CD8-positive, alpha-beta memory T cell (primary cell): ENCODE measurements at places on chromosomes 7 and 10.

- no peak for DNase-seq
These were observed 257.9 kb downstream of the PRPF18 start for GRCh38 chr10:13844651-13845050.

DNA sequence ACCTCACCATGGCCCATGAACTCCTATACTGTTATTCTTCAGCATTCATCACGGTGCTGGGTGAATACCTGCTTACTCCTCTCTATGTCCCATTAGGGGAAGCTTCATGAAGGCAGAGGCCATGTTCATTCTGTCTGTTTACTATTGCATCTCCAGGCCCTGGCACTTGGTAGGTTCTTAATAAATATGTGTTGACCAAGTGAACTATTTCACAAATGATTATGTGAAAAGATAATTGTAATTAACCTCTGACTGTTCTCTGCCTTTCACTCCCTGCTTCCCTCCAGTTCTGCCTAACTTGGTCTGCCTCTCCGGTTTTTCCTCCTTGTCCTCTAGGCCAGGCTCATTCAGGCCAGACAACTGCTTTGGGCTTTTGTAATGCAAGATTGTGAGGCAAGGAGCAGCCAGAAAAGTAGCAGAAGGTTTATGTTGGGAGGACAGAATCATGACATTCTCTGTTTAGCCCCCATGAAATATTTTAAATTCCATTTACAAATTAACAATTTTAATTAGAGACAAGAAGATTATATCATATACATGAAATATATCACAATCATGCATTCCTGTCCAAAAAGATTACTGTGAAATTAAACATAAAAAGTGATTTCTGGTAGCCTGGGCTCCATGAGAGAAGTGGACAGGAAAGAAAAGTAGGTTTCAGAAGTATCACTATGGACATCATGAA lies 42.1 kb upstream of the PLXNA4 start:
- DNase-seq: no peak

DNA sequence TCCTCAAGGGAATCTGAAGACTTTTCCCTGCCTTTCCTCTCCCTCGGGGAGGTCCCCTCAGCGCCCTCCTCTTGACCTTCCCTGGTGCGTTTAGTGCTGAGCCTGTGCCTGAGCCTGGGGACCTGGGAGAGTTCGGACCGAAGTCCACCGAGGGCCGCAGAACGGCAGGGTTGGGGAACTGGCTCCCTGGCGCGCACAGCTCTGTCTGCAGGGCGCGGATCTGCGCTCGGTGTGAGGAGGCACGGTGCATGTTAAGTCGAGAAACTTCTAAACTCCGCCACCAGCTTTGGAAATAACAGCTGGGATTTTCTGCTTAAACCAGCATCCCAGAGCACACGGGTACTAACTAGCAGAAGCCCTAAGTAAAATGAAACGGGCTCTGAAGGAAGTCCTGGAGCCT lies 44.2 kb upstream of the SLC29A4 start:
- no peak for DNase-seq

GRCh38 chr10:58894929-58895328 lies 281.5 kb upstream of the PHYHIPL start:
- no peak for DNase-seq

- no peak for DNase-seq
These were observed 46.2 kb upstream of the ZNF716 start for GRCh38 chr7:57403601-57404342.

DNA sequence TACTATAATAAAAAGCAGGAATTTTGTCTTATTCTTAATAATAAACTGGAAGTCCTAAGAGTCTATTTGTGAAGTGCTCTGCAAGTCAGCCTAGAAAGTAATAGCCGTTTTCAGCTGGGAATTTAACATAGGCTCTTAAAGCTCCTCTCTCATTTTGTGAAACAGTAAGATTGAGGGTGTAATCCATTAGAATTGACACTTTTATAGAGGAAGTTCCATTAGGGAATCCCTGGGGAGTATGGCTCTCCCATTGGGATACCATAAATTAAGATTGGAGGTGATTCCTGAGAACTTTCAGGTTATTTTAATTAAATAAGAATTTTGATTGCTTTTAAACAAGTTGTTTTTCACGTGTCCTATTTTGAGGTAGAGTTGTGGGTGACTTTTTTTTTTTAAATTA lies 68.0 kb downstream of the EXOC4 start:
- no peak for DNase-seq

DNA sequence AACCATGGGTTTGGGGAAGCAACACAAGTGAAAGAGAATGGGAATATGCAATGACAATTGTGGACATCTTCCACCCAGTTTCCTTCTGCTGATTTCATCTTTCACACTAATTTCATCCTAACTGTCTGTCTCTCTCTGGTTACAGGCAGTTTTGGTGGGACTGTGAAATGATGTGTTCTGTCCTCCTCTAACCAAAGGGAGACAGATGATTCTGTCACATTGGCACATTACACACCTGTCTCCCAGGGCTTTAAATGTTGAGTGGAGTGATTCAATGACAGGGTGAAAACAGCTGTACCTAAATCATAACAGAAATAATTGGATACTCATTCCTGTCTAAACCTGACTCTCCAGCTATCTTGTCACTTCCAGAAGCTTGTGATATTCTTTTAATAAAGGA lies 60.0 kb downstream of the DGKB start:
- DNase-seq: no peak

DNA sequence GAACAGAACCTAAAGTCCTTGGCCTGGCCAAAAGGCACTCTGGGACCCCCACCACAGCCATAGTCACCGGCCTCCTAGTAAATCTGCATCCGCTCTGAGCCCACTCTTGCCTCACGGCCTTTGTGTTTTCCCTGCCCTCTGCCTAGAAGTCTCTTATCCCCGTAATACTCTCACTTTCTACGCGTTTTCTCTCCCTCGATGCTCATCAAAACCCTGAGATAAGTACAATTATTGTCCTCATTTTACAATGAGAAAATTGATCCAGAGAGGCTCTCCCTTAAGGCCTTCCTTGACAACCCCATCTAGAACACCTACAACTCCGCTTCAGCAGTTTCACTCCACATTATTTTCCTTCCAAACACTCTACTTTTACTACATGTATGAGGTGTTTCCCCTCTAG lies 1.5 kb upstream of the SFXN4 start:
- DNase-seq: no peak

DNA sequence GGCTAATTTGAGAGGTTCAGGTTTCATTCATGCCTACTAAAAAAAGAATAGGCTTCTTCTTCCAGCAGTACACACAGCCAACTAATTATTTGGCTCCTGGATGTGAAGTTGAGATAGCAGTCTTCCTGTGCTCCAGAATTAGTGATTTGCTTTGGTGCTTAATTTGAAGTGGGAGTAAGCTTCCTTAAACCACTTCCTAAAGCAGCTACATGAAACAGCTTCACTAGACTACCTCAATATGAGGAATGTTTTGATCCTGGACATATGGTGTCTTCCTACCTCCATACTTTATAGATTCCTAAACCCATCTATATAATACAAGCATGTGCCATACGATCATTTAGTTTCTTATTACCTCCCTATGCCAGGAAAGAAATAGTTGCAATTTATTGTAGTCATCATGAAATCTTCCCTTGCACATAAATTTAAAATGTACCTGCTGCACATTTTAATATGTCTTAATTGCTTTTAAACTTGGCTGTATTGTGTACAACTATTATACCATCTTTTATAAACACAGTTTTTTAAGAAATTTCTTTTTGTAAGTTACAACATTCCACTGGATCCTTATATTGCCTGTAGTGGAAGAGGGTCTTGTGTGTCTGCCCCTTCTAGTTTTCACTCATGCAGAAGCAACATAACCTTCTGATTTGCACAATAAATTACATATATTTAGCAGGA lies 8.6 kb downstream of the VIM start:
- no peak for DNase-seq

DNA sequence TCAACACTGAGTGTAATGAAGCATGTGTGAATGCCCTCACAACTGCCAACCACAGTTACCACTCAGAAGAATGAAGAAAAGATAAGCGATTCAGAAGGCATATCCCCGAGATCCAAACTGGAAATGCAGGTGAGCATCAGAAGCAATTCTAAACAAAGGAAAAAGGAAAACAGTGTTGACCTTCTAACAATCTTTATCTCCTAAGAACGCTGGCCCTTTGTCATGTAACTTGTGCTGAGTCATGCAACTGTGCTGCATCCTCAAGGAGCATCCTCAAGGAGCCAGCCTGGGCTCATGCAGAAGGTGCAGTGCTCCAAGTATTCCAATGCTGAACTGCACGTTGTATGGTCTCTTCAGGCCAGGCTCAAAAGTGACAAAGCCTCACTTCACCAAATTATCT lies 30.6 kb downstream of the SEC61G start:
- DNase-seq: no peak

DNA sequence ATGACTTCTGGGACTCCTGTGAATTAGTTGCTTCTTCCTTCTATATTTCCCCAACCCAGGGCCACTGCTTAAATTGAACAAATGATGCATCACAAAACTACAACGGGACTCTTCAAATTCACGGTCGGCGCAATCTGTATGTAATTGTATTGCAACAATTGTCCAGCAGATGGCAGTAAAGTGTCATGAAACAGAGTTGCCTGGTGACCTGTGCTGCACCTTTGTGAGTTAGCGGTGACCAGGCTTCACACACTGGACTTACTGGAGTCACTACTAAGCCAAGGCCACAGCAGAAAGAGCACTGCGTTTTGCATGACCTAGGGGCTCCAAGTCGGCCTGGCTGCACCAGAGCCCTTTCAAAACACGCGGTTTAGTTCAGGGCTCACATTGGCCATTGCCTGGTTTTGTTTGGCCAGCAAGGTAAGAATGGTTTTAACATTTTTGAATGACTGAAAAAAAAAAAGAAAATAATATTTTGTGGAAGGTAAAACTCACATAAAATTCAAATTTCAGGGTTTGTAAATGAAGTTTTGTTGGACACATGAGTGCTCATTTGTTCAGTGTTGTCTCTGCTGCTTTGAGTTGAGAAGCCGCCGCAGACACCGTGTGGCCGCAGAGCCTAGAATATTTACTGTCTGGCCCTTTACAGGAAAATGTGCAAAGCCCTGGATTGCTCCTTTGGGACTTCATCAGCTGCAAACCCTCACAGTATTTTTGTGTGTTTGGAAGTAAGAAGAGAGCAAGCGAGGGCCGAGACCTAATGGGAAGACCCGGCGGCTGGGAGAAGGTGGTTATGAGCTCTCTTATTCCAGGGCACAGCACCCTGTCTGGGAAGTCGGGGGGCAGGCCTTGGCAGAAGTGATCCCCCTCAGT lies 23.2 kb upstream of the ZNF32 start:
- DNase-seq: peak; percentile 50

DNA sequence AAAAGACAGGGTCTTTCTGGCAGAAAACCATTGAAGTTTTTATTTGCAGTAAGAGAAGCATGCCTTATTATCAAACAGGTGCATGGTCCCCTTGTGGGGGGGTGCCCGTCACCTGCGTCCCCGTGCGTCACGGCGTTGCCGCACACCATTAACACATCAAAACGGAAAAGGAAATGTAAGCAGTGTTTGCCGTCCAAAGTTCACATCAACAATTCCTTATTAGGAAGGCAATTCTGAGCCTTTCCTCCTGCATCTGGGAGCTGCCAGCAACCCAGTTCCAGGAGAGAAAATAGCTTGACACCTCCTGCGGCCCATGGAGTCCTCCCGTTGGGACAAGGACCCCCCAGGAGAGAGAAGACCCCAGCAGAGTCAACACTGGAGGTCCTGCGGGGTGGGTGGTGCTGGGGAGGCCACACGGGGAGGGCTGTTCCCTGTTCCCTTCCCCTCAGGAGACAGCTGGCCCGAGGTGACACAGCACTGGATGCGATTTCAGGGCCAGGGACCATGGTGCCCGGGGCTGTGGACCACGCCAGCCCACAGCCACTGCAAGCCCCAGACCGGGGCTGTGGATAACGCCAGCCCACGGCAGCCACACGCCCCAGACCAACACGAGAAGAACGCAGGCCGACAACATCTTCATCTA lies 39.5 kb downstream of the DIP2C start:
- DNase-seq: no peak

GRCh38 chr7:30159698-30160143 lies 24.9 kb downstream of the MTURN start:
- DNase-seq: no peak

DNA sequence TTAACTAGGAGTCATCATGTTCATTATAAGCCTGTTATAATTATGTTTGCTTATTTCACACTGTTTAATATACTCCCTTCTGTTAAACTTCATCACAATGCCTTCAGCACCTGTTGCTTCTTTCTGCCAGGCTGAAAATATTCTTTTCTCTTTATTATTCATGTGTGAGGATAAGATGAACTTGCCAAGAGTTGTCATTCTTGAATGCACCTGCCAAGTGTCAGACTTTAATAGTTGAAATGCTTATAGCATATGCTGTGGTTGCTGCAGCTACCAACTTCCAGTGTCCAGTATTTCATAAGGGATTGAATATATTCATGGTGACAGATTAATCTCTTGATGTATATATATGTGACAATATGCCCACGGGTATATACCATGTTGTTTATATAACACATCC lies 339.2 kb upstream of the MEOX2 start:
- DNase-seq: no peak

- peak; percentile 48 for DNase-seq
These were observed 121.9 kb downstream of the PTPRZ1 start for GRCh38 chr7:121994625-121995410.

GRCh38 chr7:36215457-36215765 lies 62.4 kb downstream of the EEPD1 start:
- DNase-seq: no peak

DNA sequence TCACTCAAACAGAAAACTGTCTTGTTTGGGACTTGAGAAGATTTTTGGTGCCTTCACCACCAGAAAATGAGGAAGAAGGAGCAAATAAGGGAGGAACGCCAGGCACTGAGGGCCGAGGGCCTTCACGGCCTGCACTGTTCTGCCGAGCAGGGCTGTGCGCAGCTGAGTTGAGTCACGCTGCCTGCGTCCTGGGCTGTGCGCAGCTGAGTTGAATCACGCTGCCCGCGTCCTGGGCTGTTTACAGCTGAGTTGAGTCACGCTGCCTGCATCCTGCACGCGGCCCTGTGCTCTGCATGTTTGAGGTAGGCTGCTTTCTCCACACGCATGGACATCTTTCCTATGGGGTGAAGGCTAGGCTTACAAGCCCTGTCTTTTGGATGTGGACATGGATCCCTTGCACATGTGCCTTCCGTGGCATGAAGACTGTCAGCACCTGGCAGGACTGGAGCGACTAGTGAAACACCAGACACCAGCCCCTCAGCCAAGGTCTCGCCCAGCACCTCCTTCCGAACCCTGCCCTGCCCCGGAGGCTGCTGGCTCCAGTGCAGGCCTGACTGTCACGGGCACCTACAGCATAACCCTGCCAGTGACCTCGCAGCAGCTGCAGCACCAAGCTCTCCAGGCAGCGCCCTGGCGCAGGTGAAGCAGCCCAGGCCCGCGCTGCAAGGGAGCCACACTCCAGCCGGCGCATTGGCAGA lies 96.7 kb downstream of the HTR5A start:
- DNase-seq: no peak

DNA sequence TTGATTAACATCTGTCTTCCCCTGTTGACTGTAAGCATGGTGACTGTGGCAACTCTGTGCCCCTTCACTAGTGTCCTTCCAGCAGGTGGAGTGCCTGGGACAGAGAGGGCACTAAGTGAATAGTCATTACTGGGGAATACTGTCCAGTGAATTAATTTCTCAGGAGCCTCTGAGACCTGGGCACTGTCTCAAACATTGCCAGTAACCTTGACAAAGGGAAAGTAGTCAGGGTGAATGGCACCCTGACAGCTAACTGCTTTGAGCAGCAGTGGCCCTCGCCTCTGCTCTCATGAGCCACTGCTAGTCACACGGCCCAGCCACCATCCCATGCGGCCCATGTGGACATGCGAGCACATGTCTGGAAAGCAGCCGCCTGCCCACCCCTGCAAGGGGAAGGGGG lies 13.1 kb upstream of the GRB10 start:
- no peak for DNase-seq
